Left lung (tissue), 14 donors: ENCODE measurements at places on chromosomes 16 and 17. TPM values are rescaled to one million over a fixed set of nuclear protein-coding genes. Genes with fewer than 3 reads are reported as not detected.

DNA sequence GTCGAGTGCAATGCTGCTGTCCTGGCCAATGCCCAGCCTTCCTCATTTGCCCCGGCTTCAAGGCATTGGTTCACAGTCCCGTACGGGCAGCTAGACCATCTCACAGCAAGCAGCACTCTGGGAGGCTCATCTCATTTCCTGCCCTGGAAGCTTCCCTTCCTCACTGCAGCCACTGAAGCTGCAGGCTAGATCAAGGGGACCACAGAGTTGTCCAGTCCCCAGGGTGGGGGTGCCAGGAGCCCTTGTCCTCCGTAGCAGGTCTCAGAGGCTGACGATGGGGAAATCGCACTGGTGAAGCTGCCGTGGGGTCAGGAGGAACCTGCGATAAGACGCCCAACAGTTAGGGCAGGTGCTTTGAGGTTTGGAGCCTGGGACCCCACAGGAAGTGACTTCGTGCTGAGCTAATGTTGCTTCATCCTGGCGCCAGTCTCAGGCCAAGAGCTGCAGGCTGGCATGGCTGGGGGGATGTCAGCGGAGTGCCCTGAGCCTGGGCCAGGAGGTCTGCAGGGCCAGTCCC is at the start of gene SPNS3:
TSS of gene SPNS3 (plus strand) at position 426 of the 517 bp plus-strand sequence. CDS start at position 454, 28 bp downstream.
- DNase-seq = no peak

- no peak for DNase-seq
These were observed 670 bp upstream of the ZNF652 start for GRCh38 chr17:49362723-49363117.

GRCh38 chr17:45814622-45815606 is 29.8 kb upstream of the SPPL2C start:
- no peak for DNase-seq

DNA sequence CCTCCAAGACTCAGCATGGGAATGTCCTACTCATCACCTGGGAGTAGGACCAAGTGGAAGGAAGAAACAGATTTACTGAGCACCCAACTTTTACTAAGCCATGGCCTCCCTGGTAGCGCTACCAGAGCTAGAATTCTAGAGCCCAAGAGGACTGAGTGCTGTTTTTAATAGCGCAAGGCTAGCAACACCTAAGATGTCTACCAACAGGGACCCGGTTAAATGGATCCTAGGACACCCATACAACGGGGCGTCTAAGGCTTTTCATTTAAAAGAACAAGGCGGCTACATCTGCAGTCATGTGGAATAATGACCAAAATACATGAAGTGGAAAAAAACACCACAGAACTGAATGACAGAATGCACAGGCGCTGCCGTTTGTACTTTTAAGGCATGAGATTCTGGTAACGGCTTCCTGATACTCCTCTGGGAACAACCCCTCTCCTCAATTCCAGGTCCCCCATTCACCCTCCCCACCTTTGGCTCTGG is 5.1 kb downstream of the GGA2 start:
- no peak for DNase-seq

- DNase-seq = no peak
These were observed 5.7 kb downstream of the ADGRG1 start for GRCh38 chr16:57634171-57634570.

DNA sequence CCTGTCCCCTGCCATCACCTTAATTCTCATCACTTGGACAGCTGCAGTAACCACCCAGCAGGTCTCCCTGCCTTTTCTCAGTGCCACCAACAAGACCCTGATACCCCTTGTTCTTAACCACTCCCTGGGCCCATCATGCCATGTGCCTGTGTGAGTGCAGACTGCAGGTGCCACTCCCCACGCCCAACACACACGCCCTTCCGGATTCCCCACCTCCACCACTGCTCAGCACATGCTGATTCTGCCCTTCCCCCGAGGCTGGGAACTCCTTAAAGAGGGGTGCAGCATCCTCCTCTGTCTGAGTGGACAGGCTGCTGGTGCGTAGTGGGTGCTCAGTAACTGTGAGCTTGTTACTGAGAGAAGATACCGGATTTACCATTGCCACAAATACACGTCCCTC is 52.4 kb downstream of the PLD6 start:
- no peak for DNase-seq

The SMTNL2 gene
- total RNA-seq = 5.5 TPM
